ENCODE measurements at places on chromosomes 11 and 22.
A peak's percentile ranks its signal among the peaks of the same experiment; 100 is the strongest.

DNA sequence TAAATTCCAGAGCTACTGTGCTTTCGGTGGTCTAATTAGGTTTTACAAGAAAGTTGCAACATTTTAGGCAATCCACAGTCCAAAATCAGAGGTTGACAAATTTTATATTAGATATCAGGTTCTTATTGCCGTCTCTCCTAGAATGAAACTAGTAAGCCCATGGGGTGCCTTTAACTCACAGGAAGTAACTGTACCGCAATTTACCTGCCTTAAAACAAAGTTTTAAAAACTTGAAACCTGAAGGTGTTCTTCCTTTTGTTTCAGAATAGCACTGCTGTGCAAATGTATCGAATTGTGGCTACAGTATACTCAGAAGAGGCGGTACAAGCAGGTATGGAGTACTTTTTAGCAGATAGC lies 77.2 kb downstream of the PISD start:
- DNase-seq, result no peak

- DNase-seq, result no peak
These were observed 30.6 kb downstream of the SDHAF2 start for GRCh38 chr11:61460474-61460881.

GRCh38 chr11:47236482-47236881 lies 12.1 kb downstream of the ACP2 start:
- DNase-seq, result no peak

DNA sequence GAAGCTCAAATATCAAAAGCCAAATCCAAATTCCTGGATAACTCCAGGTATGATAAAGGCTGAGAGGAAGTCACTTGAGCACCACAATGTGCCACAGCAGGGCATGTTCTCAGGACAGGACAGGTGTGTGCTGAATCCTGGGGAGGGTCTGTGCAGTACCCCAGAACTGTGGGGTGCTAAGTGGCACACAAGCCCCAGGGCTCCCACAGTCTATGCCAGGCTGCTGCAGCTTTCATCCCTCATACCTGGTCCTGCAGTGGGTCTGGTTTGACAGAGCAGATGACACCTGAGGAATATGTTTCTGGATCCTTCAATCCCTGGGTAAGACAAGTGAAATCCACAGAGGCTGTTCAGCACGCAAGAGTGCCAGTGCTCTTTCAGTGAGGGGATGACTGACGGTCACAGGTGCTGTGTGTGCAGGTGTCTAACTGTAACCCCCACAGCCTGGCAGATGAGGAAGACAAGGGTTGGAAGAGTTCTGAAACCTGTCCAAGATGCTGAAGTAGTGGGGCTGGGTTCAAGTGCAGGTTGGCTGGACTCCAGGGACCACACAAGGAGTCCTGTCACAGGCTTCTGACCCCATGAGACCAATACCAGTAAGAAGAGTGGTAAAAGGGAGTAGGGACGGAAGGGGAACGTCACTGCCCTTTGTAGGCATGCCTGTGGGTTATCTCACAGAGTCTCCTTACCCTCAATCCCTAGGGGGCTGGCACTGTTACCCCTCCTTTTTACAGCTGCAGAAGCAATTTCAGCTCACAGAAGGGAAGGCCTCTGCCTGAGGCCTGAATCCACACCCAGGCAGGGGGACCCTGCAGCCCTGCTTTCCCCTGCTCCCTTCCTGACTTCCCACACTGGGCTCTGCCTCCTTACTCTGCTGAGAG lies 14.1 kb downstream of the SERPIND1 start:
- DNase-seq, result no peak

DNA sequence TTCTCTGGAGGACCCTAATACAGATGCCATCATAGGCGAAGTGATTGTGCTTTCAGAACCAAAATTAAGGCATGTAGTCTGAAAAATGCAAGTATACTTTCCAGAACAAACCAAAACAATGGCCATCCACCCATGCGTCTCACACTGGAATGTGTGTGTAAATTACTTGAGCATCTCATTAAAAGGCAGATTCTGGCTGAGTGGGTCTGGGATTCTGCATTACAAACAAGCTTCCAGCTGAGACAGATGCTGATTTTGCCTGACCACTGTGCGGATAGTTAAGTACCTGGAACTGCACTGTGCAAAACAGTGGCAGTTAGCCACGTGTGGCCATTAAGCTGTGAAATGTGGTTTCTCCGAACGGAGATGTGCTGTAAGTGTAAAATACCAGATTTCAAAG lies 26.2 kb downstream of the RRP7A start:
- no peak for DNase-seq

- peak; percentile 50 for DNase-seq
These were observed 820.4 kb upstream of the CCDC90B start for GRCh38 chr11:84106541-84106940.

GRCh38 chr11:36628765-36629244 lies 30.8 kb upstream of the RAG2 start:
- no peak for DNase-seq

GRCh38 chr11:63945477-63946163 lies 6.8 kb downstream of the NAA40 start:
- peak; percentile 65 for DNase-seq

- DNase-seq, result no peak
These were observed 59.1 kb downstream of the CSNK2A3 start for GRCh38 chr11:11293798-11294550.

GRCh38 chr11:10021563-10021962 lies 272.5 kb downstream of the SBF2 start:
- peak; percentile 11 for DNase-seq

- DNase-seq, result no peak
These were observed 1.8 kb downstream of the PRSS23 start for GRCh38 chr11:86802146-86802545.

- no peak for DNase-seq
These were observed 6.5 kb downstream of the KBTBD3 start for GRCh38 chr11:106070606-106071005.

GRCh38 chr11:105466582-105467228 lies 143.2 kb upstream of the GRIA4 start:
- DNase-seq, result peak; percentile 29

GRCh38 chr11:90766121-90766520 lies 543.3 kb upstream of the CHORDC1 start:
- no peak for DNase-seq

DNA sequence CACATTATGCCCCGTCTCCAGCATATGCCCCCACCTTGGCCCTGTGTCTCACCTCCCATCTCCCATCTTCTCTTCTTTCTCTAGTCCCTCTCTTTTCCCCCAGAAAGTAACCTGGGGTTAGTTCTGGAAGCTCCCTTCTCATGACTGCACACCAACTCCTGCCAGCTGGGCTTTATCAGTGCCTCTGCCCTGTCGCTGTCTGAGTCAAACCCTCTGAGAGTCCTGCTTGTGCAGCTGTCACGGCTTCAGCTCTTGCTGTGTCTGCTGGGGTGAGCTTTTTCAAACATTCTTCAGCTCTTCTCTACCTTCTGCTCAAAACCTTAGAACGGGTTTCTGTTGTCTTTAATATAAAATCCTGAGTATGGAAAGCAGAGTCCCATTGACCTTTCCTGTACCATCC lies 304.5 kb upstream of the B3GAT1 start:
- no peak for DNase-seq

DNA sequence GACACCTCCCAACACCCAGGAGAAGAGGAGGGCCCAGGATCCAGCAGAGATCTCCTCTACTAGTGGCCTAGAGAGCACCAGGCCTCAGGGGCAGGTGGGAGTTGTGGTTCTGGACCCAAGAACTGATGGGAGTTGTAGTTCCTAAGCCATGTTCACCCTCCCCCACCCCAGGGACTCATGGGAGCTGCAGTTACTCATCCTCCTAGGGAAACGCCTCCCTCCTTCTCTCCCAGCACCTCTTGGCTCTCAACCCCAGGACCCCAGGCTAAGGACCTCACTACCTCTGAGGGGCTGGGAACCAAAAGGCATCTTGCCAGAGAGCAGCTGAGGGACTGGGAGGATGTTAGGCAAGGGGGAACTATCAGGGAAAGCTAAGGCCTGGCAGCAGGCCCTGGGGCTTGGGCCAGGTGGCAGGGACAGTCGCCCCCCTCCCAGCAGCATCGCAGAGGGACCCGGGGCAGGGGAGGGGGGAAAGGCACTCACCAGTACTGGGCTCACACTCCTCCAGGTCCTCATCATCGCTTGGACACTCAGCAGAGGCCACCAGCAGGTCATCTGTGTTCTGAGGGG lies 28.9 kb downstream of the SLC22A12 start:
- no peak for DNase-seq

GRCh38 chr22:33209930-33210784 lies 152.0 kb upstream of the SYN3 start:
- peak; percentile 41 for DNase-seq

DNA sequence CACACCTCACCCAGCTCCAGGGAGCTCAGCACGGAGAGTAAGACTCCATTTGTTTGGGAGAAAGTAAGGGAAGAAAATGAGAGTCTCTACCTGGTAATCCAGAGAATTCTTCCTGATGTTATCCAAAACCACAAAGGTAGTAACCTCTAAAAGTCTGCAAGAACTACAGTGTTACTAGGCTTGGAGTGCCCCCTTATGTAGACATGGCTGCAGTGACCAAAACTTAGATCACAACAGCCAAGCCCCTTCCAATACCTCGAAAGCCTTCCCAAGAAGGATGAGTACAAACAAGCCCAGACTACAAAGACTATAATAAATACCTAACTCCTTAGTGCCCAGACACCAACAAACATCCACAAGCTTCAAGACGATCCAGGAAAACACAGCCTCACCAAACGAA lies 4.9 kb downstream of the UBE2L6 start:
- DNase-seq, result no peak

DNA sequence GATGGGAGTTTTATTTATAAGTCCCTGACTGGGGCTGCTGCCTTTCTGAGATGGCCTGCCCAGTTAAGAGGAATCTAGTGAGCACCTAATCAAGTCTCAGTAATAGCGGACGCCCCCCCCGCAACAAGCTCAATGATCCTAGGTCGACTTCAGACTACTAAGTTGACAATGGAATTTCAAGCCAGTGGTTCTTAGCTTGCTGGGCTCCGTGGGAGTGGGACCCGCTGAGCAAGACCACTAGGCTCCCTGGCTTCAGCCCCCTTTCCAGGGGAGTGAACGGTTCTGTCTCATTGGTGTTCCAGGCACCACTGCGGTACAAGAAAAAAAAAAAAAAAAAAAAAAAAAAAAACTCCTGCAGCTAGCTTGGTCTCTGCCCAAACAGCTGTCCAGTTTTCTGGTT lies 156.8 kb upstream of the CARD18 start:
- DNase-seq, result no peak

GRCh38 chr11:60018058-60018457 lies 1.1 kb downstream of the OOSP4B start:
- no peak for DNase-seq

- DNase-seq, result no peak
These were observed 15.7 kb upstream of the MYEOV start for GRCh38 chr11:69278091-69278867.

DNA sequence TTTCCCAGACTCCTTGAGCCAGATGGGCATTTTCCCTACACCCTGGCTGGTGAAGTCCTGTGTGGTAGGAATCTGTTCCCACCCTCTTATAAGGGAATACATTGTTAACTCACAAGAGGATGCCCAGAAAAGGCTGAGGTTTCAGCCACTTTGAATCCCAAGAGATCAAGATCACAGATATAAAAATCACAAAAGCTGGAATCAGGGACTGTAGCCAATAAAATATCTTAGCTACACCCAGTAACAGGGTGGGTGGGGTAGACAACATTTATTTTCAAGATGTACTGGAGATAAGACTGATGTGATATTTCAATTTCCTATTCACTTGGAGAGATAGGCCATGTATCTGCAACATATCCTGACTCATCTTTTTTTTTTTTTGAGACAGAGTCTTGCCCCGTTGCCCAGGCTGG lies 50.3 kb downstream of the COPB1 start:
- no peak for DNase-seq

GRCh38 chr11:19642185-19643158 lies 70.2 kb upstream of the NAV2 start:
- DNase-seq, result no peak

DNA sequence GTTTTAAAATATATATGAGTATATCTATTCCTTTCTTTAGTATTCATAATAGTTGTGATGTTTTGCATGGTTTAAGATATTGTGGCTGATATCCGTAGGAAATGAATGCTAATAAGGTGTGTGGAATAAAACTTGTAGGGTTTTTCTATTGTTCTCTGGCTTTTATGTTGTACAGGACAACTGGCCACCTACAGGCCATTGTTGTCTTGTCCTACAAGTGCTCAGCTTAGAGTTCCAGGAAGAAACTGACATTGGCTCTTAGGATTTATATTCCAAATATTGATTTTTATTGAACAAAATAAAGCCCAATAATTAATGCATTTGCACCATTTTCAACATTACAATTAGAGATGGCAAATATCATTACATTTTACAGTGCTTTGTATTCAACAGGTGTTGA lies 512.8 kb upstream of the TENM4 start:
- DNase-seq, result no peak

DNA sequence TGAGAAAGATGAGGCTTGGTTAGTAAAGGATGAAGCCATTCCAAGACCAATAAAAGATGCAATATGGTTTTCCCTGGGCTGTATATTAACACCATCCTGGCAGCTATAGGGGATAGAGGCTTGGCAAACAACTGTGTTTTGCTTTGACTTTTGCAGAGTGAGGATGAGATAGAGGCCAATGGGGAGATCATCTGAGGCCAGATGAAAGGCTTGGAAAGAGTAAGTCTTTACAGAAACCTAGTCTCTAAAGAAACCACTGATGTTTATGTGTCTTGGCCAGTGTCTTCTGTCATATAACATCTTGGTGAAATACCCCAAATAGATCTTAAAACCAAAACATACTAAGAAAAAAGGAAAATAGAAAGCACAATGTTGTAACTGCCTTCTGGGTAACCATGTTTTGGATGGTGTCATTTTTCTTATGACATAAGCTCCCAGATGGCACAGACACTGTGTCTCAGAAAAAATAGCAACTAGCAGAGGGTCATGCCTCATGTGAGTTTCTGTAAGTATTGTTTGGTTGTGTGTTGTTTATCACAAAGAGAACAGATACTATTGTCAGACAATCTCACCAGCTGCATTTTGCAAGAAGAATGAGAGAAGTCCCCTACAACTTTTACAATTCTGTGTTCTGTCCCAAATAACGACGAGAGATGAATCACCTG lies 305.4 kb downstream of the ST3GAL4 start:
- no peak for DNase-seq

GRCh38 chr22:23207729-23208393 lies 27.6 kb downstream of the BCR start:
- peak; percentile 65 for DNase-seq

DNA sequence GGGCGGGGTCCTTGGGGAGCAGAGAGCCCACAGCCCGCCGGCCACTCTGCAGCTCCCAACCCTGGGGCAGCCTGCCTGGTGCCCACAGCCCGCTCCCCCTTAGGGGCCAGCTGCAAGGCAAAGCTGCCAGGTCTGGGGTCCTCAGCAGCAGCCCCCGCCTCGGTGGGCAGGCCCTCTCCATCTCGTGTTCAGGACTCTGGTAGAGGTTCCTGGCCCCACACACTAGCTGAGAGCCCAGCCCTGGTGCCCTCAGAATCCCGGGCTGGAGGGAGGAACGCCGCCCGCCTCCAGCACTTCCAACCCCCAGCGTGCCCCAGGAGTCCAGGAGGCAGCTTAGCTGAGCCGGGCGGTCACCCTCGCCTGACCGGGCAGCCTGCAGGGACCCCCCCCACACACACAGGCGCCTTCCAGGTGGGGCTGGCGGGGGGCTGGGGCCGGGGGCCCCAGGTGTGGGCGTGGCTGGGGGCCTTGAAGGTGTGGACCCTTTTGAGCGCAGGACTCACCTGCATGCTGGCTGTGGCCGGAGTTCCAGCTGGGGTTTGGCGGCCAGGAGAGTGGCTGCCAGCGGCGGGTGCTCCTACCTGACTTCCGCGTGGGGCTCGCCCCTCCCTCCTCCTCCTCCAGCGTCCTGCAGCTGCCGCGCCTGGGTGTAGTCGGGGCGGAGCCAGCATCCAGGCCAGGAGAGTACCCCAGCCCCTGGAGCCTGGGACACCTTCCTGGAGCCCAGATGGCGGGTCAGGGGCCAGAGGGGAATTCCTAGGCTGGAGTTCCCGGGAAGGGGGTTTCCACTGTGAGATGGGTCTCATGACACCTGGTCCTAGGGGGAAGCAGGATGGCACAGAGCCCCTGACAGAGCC lies at the start of gene ANO9:
TSS of gene ANO9 (minus strand) at position 594 of the 857 bp plus-strand sequence. CDS start at position 509, 85 bp downstream.
- peak; percentile 73 for DNase-seq
